A549 (cell line): ENCODE measurements at places on chromosomes 3 and 15.

DNA sequence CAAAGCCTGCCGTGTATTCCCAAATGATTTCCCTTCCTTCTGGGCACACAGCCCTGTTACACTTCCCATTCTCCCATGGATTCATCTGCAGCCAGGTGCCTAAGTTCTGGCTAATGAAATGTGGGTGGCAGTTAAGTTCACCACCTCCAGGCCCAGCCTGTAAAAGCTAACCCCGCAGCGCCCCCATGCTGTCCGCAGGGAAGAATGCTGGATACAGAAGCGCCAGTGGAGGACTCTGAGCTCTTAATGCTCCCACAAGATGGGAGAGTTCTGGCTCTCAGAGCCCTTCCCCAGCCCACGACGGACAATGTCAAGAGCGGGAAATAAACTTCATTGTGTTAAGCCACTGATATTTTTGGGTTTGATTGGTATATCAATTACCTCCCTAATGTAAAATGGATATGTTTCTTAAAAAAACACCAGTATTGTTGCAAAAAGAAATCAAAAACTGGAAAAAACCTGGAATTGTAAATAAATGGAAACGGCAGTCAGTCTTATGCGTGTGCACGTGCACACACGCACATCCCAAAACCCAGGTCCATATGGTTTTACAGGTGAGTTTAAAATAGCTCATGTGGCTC, 37.7 kb upstream of the FGD5 start:
- peak; percentile 77 for DNase-seq

DNA sequence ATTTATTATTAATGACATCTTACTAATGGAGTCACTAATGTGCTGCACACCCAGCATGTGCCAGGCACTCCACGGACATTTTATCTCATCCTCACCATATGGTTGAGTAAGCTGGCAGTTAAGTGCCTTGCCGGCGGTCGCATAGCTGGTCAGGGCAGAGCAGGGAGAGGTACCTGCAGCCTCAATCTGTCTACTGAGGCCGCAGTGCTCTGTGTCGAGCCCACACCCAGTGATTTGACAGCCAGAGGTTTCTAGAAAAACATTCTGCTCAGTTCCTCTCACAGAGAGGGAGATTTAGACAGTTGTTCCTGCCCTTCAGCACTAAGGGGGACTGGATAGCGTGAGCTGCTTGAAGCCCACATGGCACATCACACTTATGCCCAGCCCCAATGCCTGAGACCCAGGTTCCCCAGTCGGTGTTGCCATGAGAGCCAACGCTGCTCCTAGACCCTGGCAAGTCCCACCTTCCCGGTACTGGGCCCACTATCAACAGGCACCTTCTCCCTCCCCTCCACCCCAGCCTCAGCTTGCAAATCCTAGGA, 2.6 kb downstream of the LIPC start:
- DNase-seq: no peak

DNA sequence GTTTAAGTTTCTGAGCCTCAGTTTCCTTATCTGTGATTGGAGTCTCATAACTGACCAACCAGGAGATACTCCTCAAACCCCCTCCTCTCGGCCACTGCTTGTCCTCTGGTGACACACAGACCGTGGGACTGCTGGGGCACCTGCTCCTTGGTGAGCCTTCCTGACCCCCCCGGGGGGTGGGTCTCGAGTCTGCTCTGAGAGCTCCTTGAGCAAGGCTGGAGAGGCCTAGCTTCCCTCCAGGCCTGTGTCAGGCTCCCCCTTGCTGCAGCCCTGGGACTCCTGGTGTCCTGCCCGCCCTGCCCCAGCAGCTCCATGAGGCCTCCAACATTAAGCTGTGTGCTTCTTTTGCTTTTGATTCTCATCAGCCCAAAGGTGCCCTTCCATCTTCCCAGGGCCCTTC, 27.7 kb downstream of the SRPRB start:
- DNase-seq: no peak

GRCh38 chr15:68301301-68301700, 23.8 kb downstream of the FEM1B start:
- no peak for DNase-seq

DNA sequence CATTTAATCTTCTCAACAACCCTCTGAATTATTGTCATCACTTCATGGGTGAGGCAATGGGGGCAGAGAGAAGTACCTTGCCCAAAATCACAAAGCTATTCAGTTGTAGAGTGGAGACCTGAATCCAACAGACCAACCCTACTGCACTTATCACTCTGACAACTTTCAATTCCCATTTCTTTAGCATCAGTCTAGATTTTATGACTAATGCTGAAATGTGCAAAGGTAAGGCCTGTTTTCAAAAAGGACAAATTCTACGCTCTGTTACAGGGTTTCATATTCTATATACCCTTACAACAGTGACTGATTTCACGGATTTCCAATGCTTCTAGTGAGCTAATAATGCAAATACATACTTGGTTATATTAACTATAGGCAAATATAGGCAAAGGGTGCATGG, 286.0 kb downstream of the ADAMTS17 start:
- DNase-seq: no peak

GRCh38 chr3:38383156-38383875, 36.7 kb downstream of the XYLB start:
- DNase-seq: no peak

- no peak for DNase-seq
These were observed 83.9 kb downstream of the IL20RB start for GRCh38 chr3:137041686-137042085.

DNA sequence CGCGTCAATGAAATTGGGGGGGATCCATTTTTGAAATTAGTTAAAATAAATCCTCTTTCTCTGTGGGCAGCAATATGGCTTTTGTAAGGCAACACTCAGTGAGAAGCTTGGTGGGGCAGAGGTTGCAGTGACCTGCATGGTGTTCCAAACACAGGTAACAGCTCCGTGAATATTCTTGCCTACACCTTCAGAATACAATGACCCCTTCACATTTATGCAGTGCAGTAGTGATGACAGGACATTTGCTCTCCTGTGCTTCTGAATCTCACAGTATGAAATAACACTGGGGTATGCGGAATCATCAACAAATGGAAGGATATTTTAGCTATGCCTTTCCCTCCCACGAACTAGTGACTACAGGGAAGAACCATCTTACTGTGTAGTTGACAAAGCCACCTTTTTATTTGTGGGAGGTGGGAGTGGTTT, 6.9 kb downstream of the AHSG start:
- DNase-seq: no peak

DNA sequence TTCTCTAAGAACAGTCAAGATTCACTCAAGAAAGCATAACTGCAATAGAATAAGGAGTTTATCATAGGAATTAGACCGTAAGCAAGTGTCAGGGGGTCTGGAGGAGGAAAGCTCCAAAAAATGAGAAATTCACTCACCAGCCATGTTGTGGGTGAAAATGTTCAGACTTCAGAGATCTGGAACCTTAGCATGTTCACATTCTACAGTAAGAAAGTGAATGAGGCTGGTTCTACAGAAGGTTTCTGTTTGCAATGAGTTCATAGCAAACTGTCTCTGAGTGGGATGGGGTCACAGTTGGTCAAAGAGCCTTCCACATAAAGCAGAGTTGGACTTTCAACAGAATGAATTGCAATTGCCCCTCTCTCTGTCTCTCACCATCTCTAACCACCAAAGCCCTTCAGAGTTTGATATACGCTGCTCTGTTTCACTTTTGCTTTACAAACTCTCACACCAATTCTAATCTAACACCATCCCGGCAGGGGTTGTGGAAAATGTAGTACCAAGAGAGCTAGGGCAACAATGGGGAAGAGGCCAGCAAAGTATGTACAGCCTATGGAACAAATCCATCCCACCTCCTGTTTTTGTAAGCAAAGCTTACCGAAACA, 581.8 kb upstream of the UBE2E2 start:
- no peak for DNase-seq

GRCh38 chr3:52712291-52713212, 6.6 kb downstream of the SPCS1 start:
- DNase-seq: no peak

- no peak for DNase-seq
These were observed 102.9 kb upstream of the KLF13 start for GRCh38 chr15:31223478-31224350.

DNA sequence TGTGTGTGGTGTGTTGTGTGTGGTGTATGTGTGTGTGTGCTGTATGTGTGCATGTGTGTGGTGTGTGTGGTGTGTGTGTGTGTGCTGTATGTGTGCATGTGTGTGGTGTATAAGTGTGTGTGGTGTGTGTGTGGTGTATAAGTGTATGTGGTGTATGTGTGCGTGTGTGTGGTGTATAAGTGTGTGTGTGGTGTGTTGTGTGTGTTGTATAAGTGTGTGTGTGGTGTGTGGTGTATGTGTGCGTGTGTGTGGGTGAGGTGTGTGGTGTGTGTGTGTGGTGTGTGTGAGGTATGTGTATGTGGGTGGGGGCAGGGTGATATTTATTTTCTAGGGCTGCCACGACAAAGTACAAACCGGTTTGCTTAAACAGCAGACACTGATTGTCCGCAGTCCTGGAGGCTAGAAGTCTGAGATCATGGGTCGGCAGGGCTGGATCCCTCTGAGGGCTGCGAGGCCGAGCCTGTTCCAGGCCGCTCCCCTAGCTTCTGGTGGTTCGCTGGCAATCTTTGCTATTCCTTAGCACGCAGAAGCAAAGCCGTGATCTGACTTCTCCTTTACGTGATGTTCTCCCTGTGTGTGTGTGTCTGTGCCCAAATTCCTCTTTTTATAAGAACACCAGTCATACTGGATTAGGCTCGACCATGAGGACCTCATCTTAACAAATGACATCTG, 160.2 kb downstream of the XXYLT1 start:
- no peak for DNase-seq

DNA sequence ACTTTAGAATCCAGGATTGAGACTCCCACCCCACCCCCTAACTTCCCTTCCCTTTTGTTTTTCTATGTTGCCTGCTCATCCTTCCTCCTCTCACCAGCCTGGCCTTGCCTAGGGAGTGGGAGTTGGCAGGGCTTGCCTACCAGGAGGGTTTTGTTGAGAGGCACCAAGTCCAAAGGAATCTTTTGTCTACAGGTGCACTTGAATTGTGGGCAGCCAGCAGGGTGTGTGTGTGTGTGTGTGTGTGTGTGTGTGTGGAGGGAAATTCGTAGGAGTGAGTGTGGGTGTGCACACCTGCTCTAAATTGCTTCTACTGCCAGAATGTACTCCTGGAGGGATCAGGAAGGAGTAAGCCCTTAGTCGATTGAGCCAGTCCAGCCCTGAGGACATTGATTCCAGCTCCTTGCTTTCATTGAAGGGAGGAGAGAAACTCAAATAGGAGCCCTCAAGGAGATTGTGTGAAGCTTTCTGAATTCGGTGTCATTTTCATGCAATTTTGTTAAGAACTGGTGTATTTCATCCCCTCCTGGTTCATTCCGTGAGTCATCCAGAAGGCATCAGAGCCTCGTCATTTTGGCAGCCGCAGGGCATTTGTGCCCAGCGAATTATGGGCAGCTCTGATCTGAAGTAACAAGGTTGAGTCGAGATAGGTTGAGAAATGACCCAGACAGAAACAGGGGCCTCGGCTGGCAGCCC, 112.1 kb downstream of the SLCO3A1 start:
- DNase-seq: peak; percentile 77

- no peak for DNase-seq
These were observed 12.3 kb upstream of the ANPEP start for GRCh38 chr15:89826671-89827655.

DNA sequence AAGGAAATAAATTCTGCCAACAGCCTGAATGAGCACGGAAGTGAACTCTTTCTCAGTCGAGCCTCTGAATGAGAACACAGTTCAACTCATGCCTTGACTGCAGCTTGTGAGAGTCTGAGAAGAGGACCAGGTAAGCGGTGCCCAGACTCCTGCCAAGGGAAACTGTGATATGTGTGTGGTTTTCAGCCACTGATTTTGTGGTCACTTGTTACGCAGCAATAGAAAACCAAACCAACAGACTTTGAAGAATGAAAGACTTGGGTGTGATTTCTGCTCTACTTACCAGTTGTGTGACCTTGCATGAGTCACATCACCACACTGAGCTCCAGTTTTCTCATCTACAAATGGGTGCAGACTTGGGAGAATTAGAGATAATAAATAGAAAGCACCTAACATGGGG, 30.6 kb upstream of the FAM107A start:
- DNase-seq: no peak

GRCh38 chr15:87938031-87938430, 318.5 kb downstream of the NTRK3 start:
- no peak for DNase-seq

DNA sequence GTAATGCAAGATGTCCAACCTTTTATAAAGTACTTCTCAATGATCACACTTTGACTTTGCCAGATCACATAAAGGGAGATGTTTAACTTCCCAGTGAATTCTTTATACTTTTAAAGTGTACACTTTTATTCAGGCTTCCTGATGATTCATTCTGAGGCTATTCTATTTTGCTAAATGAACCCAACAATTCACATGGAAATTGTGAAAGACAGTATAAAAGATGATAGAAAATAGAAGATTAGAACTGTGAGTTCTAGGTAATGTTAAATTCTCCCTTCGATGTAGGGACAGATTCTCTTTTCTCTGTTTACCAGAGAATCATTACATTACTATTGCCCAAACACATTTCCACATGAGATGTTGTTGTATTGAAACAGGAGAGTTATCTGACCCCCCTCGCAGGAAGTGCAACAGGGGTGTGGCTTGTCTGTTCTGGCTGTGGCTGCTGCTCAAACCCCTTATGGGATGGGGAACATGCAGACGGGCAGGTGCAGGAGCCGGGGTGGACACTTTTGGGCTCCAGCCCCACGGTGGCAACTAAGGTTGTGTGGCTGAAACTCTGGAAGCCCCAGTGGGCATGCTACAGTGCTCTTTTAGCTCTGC, 131.3 kb upstream of the LRTM1 start:
- DNase-seq: no peak

GRCh38 chr15:29672923-29673809, 149.1 kb downstream of the TJP1 start:
- DNase-seq: no peak

GRCh38 chr3:187551416-187551815, 118.8 kb downstream of the SST start:
- DNase-seq: no peak

DNA sequence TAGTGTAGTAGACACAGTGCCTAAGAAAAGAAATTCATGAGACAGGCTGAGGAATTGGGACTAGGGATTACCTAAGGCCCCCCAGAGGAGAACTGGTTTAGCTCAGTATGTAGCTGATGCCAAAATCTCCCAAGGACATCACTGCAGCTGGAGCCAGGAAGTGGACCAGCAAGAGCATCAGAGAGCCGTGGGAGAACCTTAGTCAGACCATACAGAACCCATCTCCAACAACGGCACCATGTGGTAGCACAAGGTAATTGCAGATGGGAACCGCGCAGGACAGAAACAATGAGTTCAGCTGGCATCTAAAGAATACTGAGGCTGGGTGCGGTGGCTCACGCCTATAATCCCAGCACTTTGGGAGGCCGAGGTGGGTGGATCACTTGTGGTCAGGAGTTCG, 81.7 kb downstream of the WNT5A start:
- peak; percentile 13 for DNase-seq

GRCh38 chr3:23185861-23186260, 17.3 kb upstream of the UBE2E2 start:
- DNase-seq: no peak
